ENCODE measurements at places on chromosomes 5 and 9.
A peak's percentile ranks its signal among the peaks of the same experiment; 100 is the strongest.

GRCh38 chr5:143121135-143121475, 282.4 kb downstream of the NR3C1 start:
- DNase-seq = no peak

- no peak for DNase-seq
These were observed 54.6 kb upstream of the ABL1 start for GRCh38 chr9:130780415-130780814.

DNA sequence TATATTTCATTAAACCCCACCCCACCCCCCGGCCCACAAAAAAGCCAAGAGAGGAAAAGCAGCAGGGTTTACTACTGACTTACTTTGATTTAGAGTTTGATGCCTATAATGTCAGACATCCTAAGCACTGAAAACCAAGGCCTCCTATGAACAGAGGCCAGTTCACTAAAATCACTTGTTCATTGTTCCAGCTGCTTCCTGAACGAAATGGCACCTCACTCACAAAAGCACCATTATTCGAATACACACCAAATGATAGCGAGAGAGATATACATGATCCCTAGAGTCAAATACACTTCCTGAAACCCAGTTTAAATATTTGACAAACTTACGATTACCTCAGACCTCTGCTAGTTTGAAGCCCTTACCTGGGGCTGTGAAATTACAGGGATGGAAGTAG, 66.6 kb downstream of the LPAR1 start:
- DNase-seq = no peak

DNA sequence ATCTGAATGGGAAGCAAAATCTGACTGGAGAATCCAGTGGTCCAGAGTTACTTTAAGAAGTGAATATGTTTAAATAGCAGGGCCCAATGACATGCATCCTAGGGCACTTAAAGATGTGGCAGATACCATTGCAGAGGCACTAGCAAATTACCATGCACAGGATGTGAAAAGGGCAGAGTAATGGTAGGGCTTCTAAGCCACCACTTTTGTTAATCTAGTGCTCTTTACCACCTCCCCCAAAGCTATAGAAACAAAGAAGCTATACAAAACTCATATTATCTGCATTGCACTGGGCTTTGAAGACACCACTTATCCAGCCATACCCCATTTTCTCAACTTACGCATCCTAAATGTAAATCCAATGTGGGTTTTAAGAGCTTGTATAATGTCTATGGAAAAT, 81.2 kb downstream of the ZCCHC7 start:
- no peak for DNase-seq

DNA sequence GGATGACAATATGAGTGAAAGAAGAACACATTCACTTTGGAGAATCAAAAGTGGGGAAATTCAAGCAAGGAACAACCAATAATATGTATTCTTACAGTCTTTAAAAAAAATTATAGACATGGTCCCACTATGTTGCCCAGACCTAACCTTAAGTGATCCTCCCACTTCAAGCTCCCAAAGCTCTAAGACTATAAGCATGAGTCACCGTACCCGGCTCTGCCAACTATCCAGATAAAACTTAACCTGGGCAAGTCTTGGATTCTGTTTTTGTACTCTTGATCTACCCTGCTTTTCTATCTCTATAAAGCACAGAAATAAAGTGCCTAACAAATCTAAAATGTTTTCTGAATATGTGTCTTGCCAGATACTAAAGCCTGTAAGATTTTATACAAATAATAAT, 30.9 kb downstream of the CEMIP2 start:
- no peak for DNase-seq

- DNase-seq = no peak
These were observed 15.7 kb downstream of the PNPLA7 start for GRCh38 chr9:137534256-137535119.

DNA sequence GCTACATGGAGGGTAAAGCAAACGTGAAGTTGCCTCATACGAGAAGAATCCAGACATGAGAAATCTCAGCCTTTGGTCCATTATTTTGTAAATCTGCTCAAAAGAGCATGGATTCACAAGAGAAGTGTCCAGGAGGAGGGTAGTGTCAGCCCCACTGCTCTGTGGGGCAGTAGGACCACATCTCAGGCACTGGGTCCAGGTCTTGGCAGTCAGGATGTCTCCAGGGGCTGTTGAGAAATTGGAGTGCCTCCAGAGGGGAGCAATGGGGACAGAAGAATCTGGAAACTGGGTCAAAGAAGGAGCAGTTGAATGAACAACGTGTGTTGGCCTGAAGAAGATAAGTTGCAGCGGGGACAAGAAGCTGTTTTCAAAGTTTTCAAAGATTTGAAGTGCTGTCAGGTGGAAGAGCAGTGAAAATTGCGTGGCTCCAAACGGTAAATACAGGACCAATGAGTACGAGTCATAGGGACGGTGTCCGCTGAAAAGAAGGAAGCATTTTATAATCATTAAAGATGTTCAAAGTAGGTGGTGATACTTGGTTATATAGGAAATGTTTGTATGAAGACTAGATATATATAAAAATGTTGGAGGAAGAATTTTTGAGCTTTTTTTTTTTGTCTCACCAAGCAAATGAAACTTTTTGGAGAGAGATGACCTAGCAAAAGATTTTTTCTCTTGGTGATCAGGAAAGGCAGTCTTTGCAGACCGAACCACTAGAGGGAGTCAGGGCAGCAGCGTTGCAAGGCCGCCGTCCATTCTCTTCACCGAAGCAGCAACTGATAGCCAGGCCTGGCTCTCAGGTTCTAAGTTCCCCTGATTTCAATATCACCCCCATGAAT, 57.1 kb upstream of the ZBED3 start:
- peak; percentile 36 for DNase-seq

DNA sequence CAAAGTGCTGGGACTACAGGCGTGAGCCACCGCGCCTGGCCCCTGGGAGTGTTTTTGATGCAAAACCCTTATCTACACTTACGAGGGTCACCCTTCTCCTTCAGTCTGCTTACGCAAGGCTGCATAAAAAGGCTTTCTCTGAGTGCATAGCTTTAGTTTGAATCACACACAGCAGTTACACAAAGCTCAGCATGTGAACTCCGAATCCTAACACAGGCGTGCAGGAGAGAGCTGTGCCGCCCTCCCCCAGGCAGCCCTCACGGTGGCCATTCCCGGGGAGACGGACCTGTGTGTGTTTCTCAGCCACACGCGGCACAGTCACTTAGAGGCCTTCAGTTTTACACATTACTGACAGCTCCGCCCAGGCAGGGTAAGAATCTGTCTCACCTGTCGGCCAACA, 26.7 kb downstream of the EXD3 start:
- no peak for DNase-seq

DNA sequence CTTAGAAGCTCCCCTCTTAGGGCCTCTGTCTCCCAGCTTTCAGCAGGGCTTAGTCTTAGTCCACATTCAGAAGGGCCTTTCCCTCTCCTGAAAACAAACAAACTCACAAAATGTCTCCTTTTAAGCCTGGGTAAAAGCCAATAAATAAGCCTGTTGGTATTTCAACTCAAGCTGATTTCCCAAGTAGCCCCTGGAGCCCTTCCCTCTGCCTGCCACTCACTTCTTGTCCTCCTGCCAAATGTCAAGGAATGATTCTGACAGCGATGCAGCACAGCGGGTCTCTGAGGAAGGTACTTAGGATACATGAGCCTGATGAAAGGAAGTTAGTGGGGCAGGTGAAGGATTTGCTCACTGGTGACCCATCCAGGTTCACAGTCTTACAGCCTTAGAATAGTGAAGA, 210.5 kb downstream of the PJA2 start:
- no peak for DNase-seq

- DNase-seq = no peak
These were observed 71.7 kb upstream of the WWC1 start for GRCh38 chr5:168219515-168220410.

GRCh38 chr9:90308691-90309090, 333.9 kb downstream of the DIRAS2 start:
- no peak for DNase-seq

GRCh38 chr5:1644810-1645571, 121.2 kb upstream of the LPCAT1 start:
- DNase-seq = peak; percentile 72

DNA sequence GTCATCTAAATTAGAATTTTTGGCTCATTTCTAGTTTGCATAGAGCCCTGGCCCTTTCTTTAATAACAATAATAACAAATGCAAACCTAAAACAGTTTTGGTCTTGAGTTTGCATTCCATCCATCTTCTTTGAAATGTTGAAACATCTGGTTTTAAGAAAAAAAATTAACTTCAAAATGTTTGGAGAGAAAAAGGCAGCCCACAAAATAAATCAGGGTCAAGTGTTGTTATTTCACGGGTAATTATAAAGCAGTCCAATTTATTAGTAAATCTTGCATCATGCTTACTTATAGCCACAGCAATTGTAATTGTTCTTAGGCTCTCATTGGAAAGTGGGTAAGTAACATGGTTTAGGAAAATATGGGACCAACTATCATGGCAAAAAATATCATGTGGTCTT, 247.0 kb upstream of the MEF2C start:
- no peak for DNase-seq

GRCh38 chr5:72138943-72139521, 31.8 kb downstream of the MAP1B start:
- DNase-seq = no peak

DNA sequence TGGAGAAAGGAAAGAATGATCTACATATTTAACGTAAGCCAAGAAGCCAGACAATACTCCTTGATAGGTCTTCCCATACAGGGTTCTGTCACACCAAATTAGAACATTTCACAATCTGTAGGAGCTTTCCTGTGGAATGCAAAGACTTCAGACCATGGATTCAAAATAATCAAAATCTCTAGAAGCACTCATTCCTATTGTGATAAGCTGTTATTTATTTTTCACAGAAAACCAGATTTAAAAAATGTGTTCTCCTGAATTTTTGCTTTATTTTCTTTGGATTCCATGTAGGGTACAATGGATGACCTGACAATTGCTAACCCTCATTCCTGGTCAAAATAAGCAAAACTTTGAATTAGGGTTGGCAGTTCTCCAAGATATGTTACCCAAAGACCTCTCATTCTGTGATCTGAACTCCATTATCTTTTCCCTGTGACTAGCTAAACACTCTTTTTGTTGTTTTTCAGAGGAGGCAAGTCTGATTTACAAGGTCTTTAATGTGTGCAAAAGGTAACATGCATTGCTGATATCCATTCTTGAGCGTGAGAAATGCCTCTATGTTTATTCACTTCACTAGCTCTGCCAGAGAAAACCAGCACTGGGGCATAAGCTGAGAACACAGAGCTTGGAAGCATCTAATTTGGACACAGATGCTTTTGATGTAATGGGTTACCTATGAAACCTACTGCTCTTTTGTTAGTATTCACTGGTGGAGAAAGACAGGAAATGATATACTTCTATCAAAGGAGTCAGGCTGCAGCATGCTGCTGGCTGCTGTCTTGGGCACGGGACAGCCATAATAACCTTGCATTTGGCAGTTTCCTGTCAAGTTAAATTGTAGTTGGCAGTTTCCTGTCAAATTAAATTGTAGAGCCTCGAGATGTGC, 31.4 kb downstream of the ACTBL2 start:
- no peak for DNase-seq

DNA sequence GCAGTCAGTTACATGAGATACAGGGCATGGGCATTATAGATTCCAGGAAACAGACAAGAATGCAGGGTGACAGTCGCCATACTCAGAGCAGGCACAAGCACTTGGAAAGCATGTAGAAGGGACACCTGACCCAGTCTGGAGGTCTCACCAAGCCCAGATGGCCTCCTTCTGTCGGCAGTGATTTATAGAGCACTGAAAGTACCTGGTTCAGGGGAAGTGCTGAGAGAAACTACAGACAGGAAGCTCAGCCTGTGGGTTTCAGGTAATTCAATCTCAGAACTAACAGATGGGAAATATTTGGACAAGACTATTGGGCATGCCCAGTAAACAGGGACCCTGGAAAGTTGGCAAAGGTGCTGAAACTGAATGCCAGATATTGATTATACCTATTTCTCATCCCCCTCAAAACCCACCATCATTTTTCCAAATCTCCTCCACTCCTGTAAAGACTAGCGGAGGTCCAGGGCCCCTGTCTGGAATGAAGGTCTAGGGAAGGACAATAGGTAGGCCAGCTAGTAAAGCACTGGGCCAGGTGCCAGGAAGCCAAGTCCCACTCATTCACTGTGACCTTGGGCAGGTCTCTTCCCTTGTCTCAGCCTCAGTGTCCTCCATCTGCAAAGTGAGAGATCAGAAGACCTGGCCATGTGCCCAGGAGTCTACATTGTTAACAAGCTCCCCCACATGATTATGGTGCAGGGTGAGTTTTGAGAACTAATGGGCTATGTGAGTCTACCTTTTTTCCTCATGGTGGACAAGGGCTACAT, 26.9 kb downstream of the KLHL3 start:
- DNase-seq = no peak

- no peak for DNase-seq
These were observed 53.5 kb downstream of the ZFR start for GRCh38 chr5:32390819-32391591.

GRCh38 chr5:138979684-138980280, 104.6 kb upstream of the LRRTM2 start:
- DNase-seq = no peak

DNA sequence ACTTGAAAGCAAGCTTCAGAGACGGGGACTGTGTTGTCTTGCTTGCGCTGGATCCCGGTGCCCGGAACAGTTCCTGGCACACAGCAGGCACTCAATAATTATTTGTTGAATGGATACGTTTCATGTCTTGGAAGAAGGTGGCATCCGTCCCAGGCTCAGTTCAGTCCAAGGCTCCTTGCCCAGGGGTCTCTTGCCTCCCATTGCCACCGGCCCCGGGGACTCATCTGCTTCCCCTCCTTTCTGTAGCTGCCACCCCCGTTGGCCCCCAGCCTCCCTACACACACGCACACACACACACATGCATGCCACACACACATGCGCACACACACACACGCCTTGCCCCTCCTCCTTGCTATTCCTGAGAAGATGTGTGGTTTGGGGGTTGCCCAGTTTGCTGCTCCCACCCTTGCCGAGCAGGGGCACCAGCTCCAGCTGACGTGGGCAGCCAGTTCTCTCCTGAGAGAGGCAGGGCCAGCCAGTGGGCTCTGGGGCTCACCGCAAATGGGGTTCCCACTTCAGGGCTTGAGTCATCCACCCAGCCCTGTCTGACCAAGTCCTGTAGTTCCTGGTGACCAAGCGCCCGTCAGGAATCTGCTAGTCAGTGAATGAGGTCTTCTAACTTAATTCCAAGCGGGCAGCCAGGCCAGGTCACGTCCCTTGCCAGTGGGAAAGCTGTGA, 41.8 kb downstream of the HK3 start:
- DNase-seq = no peak

GRCh38 chr9:2477755-2478154, 143.8 kb upstream of the VLDLR start:
- DNase-seq = no peak

GRCh38 chr9:110283751-110284150, 27.4 kb upstream of the TXN start:
- no peak for DNase-seq

DNA sequence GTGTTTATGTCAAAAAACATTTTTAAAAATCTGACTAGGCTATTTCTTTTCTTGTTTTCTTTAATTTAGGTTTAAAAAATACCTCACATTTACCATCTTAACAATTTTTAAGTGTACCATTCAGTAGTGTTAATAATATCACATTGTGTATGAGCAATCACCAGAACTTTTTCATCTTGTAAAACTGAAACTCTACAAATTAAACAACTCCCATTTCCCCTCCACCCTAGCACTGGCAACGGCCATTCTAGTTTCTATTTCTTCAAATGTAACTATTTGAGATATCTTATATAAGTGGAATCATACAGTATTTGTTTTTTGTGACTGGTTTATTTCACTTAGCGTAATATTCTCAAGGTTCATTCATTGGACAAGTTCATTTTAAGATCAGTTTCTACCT, 27.7 kb downstream of the PLCXD3 start:
- no peak for DNase-seq

- peak; percentile 13 for DNase-seq
These were observed 5.2 kb downstream of the SLC31A2 start for GRCh38 chr9:113155911-113156588.

All from stimulated activated naive CD4-positive, alpha-beta T cell treated with Interleukin-2 at 50 U/mL for 16 hours (primary cell).